Activated CD4-positive, alpha-beta T cell treated with anti-CD3 and anti-CD28 coated beads for 4 hours (primary cell): ENCODE measurements at places on chromosomes 11 and 22.

DNA sequence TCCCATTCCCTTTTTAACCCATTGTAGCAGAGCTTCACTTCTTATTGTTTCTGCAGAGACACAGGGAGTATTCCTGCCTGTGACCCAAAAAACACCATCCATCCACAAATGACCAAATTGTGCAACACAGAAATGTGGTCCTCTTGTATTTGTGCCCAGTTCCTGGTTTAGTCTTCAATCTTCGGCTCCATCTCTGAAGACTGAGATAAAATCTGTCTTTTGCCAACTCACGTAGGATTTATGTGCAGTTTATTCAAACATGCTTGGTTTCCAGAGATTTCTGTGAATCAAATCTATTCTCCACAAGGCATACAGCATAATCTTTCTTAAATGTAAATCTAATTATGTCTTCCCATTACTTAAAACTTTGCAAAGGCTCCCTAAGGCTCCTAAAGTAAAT is 307.0 kb downstream of the AASDHPPT start:
- DNase-seq = no peak

GRCh38 chr11:95123556-95123955 is 33.9 kb downstream of the ENDOD1 start:
- DNase-seq = no peak

DNA sequence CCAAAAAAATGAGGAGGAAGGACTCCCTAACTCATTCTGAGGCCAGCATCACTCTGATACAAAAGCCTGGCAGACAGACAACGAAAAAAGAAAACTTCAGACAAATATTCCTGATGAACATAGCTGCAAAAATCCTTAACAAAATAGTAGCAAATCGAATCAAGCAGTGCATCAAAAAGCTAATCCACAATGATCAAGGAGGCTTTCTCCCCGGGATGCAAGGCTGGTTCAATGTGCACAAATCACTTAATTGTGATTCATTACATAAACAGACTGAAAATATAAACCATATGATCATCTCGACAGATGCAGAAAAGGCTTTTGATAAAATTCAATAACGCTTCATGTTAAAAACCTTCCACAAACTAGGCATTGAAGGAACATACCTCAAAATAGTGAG is 16.4 kb downstream of the MTMR2 start:
- DNase-seq = no peak

GRCh38 chr22:23225724-23226496 is 45.6 kb downstream of the BCR start:
- no peak for DNase-seq

DNA sequence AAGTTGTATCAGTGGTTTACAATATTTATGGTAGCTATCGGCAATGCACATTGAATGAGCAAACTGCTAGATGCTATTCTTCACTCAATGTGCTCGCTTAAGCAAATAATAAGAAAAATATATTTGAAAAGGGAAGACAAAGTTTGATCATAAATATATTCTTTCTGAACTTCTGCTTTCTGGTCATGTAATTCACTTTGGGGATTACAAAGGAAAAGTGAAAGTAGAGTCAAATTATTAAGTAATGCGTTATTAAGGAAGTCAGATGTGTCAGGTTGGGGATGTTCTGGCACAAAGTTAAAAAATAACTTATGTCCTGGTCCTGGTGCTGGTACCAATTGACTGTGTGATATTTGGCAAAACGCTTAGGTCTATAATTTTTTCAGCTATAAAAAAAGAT is 98.0 kb upstream of the TRIM77 start:
- DNase-seq = no peak

GRCh38 chr11:17716807-17717206 is 2.6 kb upstream of the MYOD1 start:
- no peak for DNase-seq
